GM10248 (cell line): ENCODE measurements at places on chromosomes 4 and X.

DNA sequence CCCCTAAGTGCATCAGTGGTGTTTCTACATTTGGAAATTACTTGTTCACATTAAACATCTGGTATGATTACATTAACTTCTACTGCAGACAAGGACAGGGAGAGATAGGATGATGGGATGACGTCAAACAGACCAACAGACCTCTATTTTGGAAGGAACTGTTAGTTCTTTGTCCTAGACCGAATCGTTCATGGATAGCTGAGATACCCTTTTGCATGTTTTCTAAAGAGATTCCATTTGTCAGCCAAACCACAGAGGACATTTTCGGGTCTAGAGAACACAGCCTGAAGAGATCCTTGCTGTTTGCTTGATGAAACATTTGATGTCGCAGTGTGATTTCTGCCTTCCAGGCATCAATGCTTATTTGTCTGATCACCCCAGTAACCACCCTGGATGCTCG is 27.7 kb downstream of the CHST7 start:
- DNase-seq, result no peak

DNA sequence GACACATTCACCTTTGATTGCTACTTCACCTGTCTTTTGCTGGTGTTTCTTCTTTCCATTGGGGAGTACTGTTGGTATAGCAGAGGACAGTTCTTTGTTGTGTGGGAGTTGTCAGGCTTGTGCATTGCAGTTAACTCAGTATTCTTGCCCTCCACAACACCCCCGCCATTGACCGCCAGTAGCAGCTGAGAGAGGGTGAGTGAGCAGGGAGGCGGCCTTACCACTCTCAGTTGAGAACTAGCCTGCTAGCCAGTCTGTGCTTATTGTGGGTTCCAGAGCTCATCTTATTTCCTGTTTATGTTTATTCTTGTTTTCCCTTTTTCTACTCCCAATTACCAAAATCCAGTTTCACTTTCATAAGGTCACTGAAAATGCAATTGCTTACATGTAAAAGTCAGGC is 52.2 kb downstream of the STIM2 start:
- DNase-seq, result no peak

GRCh38 chr4:182827954-182828353 is 89.2 kb downstream of the DCTD start:
- DNase-seq, result no peak

DNA sequence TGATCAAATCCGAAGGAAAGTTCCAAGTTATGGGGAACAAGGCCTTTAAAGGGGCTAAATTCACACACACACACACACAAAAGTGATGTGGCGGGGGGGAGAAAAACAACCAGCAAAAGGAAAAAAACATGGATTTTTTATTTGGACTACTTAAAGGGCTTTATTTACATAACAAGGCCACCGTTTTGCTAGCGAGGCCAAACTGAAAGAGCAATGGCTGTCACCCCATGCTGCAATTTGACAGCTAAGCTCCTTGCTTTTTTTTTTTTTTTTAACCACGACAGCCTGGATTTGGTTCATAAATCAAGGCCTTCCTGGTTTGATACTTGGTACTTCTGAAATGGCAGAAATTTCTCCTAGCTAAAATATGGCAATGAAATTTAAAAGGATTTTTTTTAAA is 99.6 kb upstream of the PTCHD1 start:
- no peak for DNase-seq

DNA sequence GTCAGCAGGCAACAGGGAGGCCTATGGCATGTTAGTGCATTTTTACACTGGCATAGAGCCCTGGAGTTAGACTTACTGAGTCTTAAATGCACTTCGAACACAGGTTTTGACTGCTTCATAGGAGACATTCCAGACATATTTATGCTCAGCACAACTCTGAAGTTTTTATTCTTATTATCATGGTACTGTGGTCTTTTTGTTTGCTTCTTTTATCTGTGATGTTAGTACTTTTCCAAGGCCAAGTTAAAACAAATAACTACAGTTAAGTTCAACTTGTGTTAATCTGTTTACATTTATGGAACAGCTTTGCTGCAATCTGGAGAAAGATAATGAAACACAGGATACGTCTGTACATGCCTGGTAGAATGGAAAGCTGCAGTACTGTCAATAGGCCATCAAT is 76.5 kb downstream of the COL4A5 start:
- no peak for DNase-seq

GRCh38 chr4:161498155-161498554 is 665.6 kb downstream of the FSTL5 start:
- DNase-seq, result no peak

DNA sequence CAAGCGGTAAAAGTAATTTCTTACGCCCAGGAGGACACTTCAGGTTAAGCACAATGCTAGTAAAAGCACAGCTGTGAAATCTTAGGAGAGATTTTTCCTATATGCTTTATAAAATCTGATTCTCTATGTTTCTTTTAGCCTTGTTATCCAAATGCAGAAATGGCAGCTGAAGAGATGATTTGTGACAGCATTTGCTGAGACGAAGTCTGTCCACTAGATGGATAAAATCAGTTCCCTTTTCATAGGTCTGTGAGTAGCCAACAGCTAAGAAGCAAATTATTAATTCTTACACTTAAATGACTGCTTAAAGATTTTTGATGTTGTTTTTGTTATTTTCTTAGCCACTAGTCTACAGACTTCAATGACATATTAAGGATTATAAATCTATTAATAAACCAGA is 5.3 kb downstream of the GPM6A start:
- DNase-seq, result no peak

- DNase-seq, result no peak
Measured at GRCh38 chrX:9440116-9440844, 24.6 kb upstream of the TBL1X start.

- no peak for DNase-seq
Measured at GRCh38 chrX:133774807-133775206, 210.6 kb downstream of the GPC3 start.

GRCh38 chrX:85544609-85545008 is 165.1 kb upstream of the POF1B start:
- DNase-seq, result no peak

DNA sequence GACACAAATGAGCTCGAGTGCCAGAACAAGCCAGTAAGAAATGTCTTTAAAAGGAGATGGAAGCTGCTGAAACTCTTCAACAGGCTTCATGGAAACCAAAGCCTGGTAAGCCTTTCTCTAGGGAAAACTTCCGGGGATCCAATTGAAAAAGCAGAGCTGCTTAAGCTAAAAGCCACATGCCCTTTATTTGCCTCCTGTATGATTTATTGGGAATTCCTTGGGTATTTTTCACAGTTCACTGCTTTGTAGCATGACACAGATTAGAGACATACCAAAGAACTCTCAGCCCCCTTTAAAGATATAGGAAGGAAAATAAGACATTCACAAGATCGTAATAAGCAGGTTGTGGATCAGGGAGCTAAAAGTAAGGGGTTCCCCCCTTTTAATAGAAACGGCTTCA is 6.5 kb upstream of the ARHGAP6 start:
- DNase-seq, result no peak

DNA sequence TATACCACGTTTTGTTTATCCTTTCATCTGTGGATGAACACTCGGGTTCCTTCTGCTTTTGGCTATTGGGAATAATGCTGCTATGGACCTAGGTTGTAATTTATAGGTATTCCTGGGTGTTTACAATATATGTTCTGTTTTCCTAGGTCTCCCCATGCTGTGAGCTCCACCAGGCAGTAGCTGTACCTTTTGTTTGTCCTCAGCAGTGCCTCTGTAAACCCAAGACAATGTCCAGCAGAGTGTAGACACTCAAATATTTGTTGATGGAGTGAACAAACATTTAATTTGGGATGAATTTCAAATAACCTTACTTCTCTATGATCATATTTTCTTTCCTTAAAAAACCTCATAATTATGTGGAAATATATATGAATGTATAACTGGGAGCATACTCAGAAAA is 259.5 kb upstream of the BOD1L1 start:
- DNase-seq, result no peak
